Activated T-helper 1 cell treated with anti-CD3 and anti-CD28 coated beads, Interleukin-12 subunit alpha, Interleukin-12 subunit beta, Interleukin-2, Interleukin-4 antibody, amounts not matched to agents 30 ng/mL and 10 ng/mL and 1 ng/mL, durations not matched to agents 14 hours and 24 hours and 36 hours (primary cell): ENCODE measurements at places on chromosomes 7 and 10. TPM values are rescaled to one million over a fixed set of nuclear protein-coding genes. Genes with fewer than 3 reads are reported as not detected.

- no peak for DNase-seq
- no peaks in the 10 kb centered on the region for H3K27me3 ChIP-seq
- no peak overlapping the region for H3K27ac ChIP-seq
- no peaks in the 10 kb centered on the region for H3K4me1 ChIP-seq
Observed at GRCh38 chr7:74479961-74480829, 26.5 kb downstream of the GTF2IRD1 start.

GRCh38 chr7:133830081-133830480, 297.1 kb upstream of the LRGUK start:
- H3K36me3 ChIP-seq = no peaks in the 10 kb centered on the region
- H3K27ac ChIP-seq = no peak overlapping the region
- H3K4me1 ChIP-seq = no peaks in the 10 kb centered on the region

GRCh38 chr7:111801277-111801676, 239.0 kb upstream of the IMMP2L start:
- no peak overlapping the region for H3K4me3 ChIP-seq
- no peak overlapping the region for H3K27ac ChIP-seq
- DNase-seq = no peak
- peaks cover 5% of the 10 kb centered on the region for H3K36me3 ChIP-seq
- no peaks in the 10 kb centered on the region for H3K27me3 ChIP-seq
- H3K4me1 ChIP-seq = no peaks in the 10 kb centered on the region

Gene SEMA3A
- 0.34 TPM in 1 of 2 replicates, not detected in the other for total RNA-seq

DNA sequence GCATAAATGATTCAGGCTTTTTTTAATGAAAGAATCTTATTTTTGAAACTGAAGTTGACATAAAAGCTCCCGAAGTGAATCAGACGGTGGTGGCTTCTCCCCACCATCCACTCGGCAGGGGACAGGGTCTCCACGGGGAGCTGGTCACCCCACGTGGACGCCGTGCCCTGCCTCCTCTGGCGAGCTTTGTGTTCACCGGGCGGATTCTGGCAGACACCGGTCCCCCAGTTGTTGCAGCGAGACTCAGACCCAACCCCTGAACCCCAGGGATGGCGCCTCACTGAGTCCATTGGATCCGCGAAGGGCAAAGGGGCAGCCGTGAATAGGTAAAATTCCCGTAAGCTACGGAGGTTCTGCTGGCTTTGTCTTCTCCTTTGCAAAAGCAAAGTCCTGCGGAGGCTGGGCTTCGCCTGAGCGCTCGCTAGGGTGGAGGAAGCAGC, 38.4 kb downstream of the PTPRN2 start:
- no peak for DNase-seq
- no peaks in the 10 kb centered on the region for H3K36me3 ChIP-seq
- H3K27me3 ChIP-seq = no peaks in the 10 kb centered on the region
- H3K27ac ChIP-seq = no peak overlapping the region

GRCh38 chr10:92124020-92124419, 166.9 kb downstream of the CPEB3 start:
- DNase-seq = no peak
- H3K27ac ChIP-seq = no peak overlapping the region
- no peak overlapping the region for H3K4me3 ChIP-seq
- H3K36me3 ChIP-seq = peaks cover under 1% of the 10 kb centered on the region
- no peaks in the 10 kb centered on the region for H3K27me3 ChIP-seq
- no peaks in the 10 kb centered on the region for H3K4me1 ChIP-seq

DNA sequence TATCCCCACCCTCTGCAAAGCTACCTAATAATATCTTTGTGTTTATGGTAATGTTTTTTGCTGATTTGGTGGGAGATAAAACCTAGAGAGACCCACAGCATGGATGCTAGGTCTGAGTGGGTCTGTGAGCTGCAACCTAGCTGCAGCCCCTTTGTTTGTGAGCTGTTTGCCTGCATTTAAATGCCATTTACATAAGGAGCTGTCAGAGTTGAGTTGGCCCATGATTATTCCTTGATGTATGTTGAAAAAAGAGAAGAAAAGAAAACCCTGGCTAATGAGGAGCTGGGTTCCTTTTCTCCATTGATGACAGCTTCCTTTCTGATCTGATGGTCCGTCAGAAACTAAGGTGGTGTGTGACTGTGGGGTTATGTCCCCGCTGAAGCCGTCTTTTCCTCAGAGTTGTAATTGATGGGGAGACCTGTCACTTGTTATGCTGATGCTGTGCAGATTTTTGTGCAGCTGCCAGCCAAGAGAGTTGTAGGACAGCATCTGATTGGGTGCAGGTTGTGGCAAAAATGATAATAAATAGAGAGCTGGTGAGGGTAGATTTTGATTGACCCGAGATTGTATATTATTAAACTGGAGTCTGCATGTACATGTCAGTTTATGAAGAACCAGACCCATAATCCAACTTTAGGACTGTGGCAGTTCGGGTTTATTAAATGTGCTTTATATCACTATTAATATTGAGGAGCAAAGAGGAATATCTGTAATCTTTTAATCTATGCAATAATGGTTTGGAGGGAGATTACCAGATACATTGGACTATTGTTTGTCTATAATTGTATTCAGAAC, 219.8 kb downstream of the AUTS2 start:
- no peaks in the 10 kb centered on the region for H3K36me3 ChIP-seq
- DNase-seq = no peak
- H3K27ac ChIP-seq = no peak overlapping the region
- no peak overlapping the region for H3K4me3 ChIP-seq
- peaks cover 2% of the 10 kb centered on the region for H3K27me3 ChIP-seq

GRCh38 chr10:122669045-122669444, 30.6 kb downstream of the C10orf120 start:
- no peak overlapping the region for H3K27ac ChIP-seq
- DNase-seq = no peak
- H3K4me3 ChIP-seq = no peak overlapping the region

Gene SEMA3E
- not detected in 2 replicates for total RNA-seq

- no peak overlapping the region for H3K4me3 ChIP-seq
- no peak overlapping the region for H3K27ac ChIP-seq
- no peaks in the 10 kb centered on the region for H3K4me1 ChIP-seq
- no peaks in the 10 kb centered on the region for H3K36me3 ChIP-seq
Observed at GRCh38 chr10:133219782-133220181, 10.2 kb upstream of the UTF1 start.

DNA sequence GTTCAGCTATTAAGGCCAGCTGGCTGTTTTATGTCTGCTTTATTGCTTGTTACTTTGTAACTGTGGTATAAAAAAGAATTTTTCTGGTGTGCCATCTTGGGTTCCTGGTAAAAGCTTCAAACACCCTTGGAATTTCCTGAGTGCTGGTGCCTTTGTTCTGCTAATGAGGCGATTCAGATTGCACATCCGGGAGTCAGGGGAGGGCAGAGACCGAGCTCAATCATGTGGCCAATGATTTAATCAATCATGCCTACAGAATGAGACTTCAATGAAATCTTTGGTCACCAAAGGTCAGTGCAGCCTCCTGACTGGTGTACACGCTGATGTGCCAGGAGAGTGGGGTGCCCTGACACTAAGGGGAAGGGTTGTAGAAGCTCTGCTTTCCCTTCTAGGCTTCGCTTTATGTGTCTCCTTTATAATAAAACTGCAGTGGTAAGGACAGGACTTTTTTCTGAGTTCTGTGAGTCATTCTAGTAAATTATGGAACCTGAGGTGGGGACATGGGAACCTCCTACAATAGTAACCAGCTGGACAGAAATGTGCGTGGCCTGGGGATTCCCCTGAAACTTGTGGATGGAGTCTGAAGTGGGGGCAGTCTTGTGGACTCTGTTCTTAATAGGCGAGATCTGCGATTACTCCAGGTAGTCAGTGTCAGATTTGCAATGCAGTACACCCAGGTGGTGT, 69.4 kb upstream of the OGDHL start:
- H3K27me3 ChIP-seq = no peaks in the 10 kb centered on the region
- H3K4me3 ChIP-seq = no peak overlapping the region
- H3K27ac ChIP-seq = no peak overlapping the region
- H3K36me3 ChIP-seq = peaks cover 12% of the 10 kb centered on the region
- H3K4me1 ChIP-seq = no peaks in the 10 kb centered on the region
- DNase-seq = no peak

Gene PKD2L1
- total RNA-seq = not detected in 2 replicates

Gene CPN1
- not detected in 2 replicates for total RNA-seq

- peaks cover 23% of the 10 kb centered on the region for H3K27me3 ChIP-seq
- H3K4me1 ChIP-seq = no peaks in the 10 kb centered on the region
- no peaks in the 10 kb centered on the region for H3K36me3 ChIP-seq
- H3K27ac ChIP-seq = no peak overlapping the region
Observed at GRCh38 chr10:10967029-10967428, 50.6 kb upstream of the CELF2 start.

Gene TUBAL3
- not detected in 2 replicates for total RNA-seq

GRCh38 chr10:124225467-124226270, 132.3 kb upstream of the CHST15 start:
- DNase-seq = peak; percentile 21
- no peaks in the 10 kb centered on the region for H3K36me3 ChIP-seq
- peaks cover 1% of the 10 kb centered on the region for H3K27me3 ChIP-seq
- H3K27ac ChIP-seq = peak overlapping the region; percentile 5
- peaks cover 15% of the 10 kb centered on the region for H3K4me1 ChIP-seq

DNA sequence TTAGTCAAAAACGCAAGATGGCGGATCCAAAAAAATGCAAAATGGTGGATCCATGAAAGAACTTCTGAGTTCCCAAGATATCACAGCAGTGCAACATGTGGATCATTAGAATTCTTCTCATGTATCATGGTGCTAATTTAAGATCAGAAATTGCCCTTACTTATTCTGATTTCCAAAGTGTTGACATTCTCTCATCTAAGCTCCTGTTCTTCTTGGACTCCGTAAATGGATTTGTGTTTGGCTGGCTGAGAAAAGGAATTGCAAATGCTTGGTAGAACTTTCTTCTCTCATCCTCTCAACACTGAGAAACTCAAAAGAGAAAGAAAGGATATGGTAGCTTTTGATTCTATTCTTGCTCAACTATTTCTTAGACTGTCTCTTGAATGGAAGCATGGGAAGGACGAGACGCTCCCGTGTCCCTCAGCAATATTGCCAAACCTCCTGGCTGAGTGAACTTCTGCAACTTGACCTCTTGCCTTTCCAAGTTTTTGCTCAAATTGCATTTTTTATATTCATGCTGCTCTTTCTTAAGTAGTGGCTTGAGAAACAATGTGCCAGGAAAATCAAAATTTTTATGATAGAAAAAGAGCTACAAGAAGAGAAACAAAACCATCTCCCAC, 44.7 kb downstream of the FRMD4A start:
- H3K27ac ChIP-seq = no peak overlapping the region
- H3K36me3 ChIP-seq = no peaks in the 10 kb centered on the region
- H3K27me3 ChIP-seq = peaks cover 16% of the 10 kb centered on the region

- H3K27me3 ChIP-seq = peaks cover 2% of the 10 kb centered on the region
- no peaks in the 10 kb centered on the region for H3K36me3 ChIP-seq
- no peaks in the 10 kb centered on the region for H3K4me1 ChIP-seq
- H3K27ac ChIP-seq = no peak overlapping the region
Observed at GRCh38 chr10:78266741-78267469, 233.2 kb downstream of the RPS24 start.

GRCh38 chr7:44218418-44219201, 17.8 kb downstream of the YKT6 start:
- H3K27ac ChIP-seq = no peak overlapping the region
- no peaks in the 10 kb centered on the region for H3K4me1 ChIP-seq
- H3K4me3 ChIP-seq = no peak overlapping the region

- H3K4me1 ChIP-seq = peaks cover 37% of the 10 kb centered on the region
- H3K27ac ChIP-seq = no peak overlapping the region
- no peak for DNase-seq
Observed at GRCh38 chr7:127581716-127582115, 3.7 kb downstream of the GCC1 start.

Gene SUFU
- 9.3 and 11.6 TPM in 2 replicates for total RNA-seq

Gene SHTN1
- not detected in 2 replicates for total RNA-seq

- peaks cover 21% of the 10 kb centered on the region for H3K36me3 ChIP-seq
- no peak overlapping the region for H3K4me3 ChIP-seq
- no peak for DNase-seq
- H3K4me1 ChIP-seq = no peaks in the 10 kb centered on the region
- no peaks in the 10 kb centered on the region for H3K27me3 ChIP-seq
- H3K27ac ChIP-seq = no peak overlapping the region
Observed at GRCh38 chr10:16717622-16718395, 99.4 kb downstream of the RSU1 start.

DNA sequence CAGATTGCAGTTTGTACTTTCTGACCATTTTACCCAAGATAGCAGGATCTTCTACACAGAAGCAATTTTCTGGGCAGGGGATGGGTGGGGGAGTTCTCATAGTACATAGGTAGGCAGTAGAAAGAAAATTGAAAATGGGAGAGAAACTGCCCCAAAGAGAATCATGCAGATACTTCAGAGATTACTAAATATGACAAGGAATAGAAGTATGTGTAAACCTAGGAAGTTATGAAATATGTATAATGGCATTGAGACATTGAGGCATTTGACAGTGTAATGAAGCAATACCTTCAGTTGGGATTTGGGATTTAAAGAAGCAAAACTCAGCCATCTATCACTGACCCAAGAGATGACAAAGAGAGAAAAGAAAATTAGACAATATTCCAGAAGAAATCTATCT, 233.0 kb downstream of the PTN start:
- no peaks in the 10 kb centered on the region for H3K27me3 ChIP-seq
- no peak overlapping the region for H3K27ac ChIP-seq
- no peaks in the 10 kb centered on the region for H3K4me1 ChIP-seq
- DNase-seq = no peak
- H3K4me3 ChIP-seq = no peak overlapping the region

Gene GIMAP2
- 24.7 and 29.7 TPM in 2 replicates for total RNA-seq

- H3K27ac ChIP-seq = no peak overlapping the region
- peaks cover 33% of the 10 kb centered on the region for H3K4me1 ChIP-seq
- peak; percentile 74 for DNase-seq
- peaks cover 17% of the 10 kb centered on the region for H3K36me3 ChIP-seq
- peak overlapping the region; percentile 34 for H3K4me3 ChIP-seq
Observed at GRCh38 chr10:118698421-118698820, 56.3 kb downstream of the CACUL1 start.

Gene PPP1R9A
- not detected in 2 replicates for total RNA-seq

DNA sequence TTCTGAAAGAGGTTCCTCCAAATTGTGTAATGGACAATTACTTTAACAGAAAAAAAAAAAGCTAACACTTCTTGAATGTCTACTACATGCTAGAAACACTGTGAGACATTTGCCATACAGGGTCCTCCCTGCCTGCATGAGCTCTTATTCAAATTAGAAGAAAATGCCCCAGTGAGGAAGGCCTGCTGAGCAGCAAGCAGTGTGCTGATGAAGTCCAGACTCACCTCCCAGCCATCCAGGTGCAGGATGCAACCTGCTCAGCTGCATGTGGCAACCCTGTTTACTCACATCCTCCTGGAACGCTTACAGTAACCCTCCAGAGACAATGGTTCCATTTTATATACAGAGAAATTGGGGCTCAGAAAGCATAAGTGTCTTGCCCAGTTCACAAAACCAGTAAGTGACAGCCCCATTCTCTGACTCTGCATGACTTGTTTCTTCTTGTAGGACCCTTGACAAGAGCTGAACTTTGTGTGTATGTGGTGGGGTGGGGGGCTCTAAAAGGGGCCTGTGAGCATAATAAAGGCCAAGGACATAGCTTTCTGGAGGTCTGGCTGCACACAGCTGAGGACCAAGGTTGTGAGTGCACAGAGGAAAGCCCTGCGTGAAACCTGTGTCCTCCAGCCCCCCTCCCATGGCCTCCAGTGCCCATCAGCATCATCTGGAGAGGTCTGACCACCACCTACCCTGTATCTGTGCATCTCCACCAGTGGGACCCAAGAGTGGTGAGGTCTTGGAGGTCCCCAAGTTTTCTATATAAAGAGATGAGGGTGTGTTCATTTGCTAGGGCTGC, 387.8 kb downstream of the GRID1 start:
- H3K36me3 ChIP-seq = no peaks in the 10 kb centered on the region
- no peak overlapping the region for H3K27ac ChIP-seq
- no peak for DNase-seq
- H3K4me1 ChIP-seq = no peaks in the 10 kb centered on the region
- peaks cover 2% of the 10 kb centered on the region for H3K27me3 ChIP-seq
